ENCODE measurements at places on chromosomes 5 and 9. TPM values are rescaled to one million over a fixed set of nuclear protein-coding genes. Genes with fewer than 3 reads are reported as not detected.

GRCh38 chr5:173499471-173500212 is 116.8 kb downstream of the BOD1 start:
- DNase-seq = no peak

DNA sequence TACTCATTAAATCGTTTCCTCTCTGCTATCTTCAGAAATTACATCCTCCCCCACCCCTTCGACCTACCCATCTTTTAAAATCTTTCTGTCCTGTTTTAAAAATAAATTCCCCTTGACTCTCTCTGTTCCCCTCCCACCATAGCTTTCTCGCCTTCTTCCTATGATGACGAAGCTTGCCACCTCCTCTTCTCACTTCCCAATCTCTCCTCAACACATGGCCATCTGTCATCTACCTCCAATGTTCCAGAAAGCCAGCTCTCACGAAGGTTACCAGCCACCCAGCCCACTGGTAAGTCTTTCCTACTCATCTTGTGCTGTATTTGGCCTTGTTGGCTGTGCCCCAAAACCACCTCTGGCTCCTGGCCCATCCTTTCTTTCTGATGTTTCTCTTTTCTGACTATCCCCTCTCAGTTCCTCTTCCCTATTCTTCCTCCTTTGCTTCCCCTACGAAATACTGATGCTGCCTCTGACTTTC is 346.3 kb downstream of the ENC1 start:
- DNase-seq = no peak

- DNase-seq = no peak
Observed at GRCh38 chr9:15310107-15310850, 3.3 kb upstream of the TTC39B start.

SPINK4 gene
- total RNA-seq = not detected

PCAT7 gene
- 0.35 TPM for total RNA-seq
